ENCODE measurements at places on chromosomes 12 and 14.

GRCh38 chr12:115790526-115790925, 487.0 kb downstream of the MED13L start:
- DNase-seq: no peak

- DNase-seq: no peak
Observed at GRCh38 chr12:129629901-129630300, 273.9 kb downstream of the TMEM132D start.

- DNase-seq: no peak
Observed at GRCh38 chr14:75845136-75845804, 136.5 kb downstream of the TGFB3 start.

GRCh38 chr12:5154091-5154490, 110.4 kb downstream of the KCNA5 start:
- DNase-seq: peak; percentile 65

- DNase-seq: no peak
Observed at GRCh38 chr12:113497693-113498092, 26.0 kb upstream of the LHX5 start.

GRCh38 chr12:49109641-49110463, 795 bp downstream of the LMBR1L start:
- DNase-seq: peak; percentile 48

GRCh38 chr12:113086249-113087164, 30.0 kb downstream of the DTX1 start:
- DNase-seq: no peak

- no peak for DNase-seq
Observed at GRCh38 chr12:75809746-75810145, 221.8 kb downstream of the PHLDA1 start.

DNA sequence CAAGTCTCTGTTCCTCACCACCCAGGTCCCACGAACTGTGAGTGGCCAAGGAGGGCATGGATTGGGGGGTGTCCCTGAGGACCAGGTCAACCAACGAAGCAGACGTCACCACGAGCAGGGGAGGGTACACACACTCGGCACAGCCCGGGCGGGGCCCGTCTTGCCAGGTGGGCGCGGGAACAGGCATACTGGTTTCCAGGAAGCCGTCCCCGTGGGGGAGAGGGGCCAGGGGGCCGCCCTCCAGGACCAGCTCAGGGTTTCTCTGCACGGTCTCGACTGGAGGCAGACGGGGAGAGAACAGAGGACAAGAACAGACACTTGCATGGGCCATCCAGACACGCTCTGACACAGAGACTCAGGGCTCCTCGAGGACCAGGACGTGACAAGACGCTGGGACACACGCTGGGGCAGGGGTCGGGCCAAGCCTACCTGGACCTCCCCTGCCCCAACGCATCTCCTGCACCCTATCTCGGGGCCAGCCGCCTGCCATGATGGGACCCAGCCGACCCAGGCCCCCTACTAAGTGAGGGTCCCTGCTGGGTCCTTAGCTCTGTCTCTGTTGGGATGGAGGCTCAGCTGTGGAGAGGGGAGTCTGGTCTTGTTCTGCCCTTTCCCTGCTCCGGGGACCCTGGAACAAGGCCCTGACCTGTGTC, 11.3 kb downstream of the ARL6IP4 start:
- DNase-seq: no peak

DNA sequence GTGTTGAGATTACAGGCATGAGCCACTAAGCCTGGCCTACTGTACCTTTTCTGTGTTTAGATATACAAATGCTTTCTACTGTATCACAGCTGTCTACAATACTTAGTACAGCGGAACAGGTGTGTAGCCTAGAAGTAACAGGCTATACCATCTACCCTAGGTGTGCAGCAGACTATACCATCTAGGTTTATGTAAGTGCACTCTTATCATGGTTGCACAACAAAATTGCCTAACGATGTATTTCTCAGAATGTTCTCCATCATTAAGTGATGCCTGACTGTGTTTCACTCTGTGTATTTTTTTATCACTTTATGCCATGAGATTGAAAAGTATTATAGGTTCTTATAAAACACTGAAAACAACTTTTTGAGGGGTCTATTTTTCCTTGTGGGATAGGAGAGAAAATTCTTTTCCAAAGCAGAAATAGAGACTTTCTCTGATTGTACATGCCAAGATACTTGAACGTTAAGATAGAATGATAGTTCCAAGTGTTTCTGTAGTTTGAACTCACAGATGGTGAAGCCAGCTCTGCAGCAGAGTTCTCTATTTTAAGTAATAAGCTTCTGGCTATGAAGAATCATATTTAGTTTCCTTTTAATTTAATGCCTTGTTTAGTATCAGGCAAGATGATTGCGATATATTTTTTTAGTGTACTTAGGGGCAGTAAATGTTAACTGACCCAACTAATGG, 17.0 kb downstream of the TMPRSS12 start:
- DNase-seq: no peak

GRCh38 chr14:79668951-79669350, 542.4 kb downstream of the DIO2 start:
- DNase-seq: no peak

DNA sequence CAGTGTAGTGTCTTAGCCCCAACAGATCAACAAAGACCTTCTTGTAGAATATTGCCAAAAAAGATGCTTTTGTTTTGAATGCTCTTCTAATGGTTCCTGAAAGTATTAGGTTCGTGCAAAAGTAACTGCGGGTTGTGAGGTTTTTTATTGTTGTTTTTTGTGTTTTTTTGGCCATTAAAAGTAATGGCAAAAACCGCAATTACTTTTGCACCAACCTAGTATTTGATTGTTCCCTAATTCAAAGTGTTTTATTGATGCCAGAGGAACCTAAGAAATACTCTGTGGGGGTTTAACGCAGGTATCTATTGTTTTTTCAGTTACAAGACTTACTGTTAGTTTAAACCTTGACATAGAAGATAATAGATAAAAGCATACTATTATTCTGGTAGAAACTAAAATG, 150.8 kb upstream of the DAAM1 start:
- DNase-seq: no peak

DNA sequence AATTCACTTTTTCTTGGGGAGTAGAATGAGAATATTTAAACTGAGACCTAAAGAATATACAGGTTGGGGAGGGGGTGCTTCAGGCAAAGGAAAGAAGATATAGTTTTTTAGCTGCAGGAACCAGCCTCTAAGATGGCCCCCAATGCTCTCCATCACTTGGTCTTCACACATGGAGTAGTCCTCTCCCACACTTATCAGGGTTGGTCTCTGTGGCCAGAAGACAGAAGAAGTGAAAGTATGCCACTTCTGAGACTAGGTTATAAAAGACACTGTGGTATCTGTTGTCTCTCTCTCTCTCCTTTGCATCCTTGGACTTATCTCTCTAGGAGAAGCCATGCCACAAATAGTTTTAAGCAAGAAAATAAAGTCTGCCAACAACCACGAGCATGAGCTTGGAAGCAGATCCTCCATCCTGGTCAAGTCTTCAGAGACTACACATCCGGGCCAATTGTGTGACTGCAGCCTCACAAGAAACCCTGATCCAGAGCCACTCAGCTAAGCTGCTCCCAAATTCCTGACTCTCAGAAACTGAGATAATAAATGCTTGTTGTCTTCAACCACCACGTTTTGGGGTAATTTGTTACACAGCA, 18.0 kb downstream of the PUS7L start:
- DNase-seq: no peak

DNA sequence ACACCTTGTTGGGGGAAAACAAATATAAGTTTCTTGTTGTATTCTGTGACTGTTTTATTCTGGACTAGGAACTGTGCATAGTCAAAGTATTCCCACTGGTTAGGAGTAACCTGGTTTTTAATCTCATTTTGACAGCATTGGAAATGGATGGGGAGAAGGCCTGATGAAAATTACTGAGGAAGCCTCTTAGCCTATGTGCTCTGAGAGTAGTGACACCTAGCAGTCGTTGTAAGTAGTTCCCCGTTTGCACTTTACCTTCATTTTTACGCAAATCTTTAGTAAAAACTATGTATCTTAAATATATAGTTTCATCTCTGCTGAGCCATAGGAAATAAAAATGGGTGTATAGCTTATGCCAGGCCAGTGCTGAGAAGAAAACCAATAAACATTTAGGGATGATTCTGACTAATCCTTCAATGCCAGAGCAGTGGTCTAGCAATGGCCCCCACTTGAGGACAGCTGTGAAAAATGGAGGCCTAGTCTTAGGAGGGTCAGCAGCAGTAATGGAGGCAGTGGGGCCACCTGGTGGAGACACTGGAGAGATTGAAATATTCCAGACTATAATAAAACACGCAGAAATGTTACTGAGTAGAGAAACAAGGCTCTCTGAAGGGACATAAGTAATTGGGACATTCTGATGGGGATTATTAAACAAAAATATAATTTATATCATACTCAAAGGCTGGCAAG, 133.2 kb upstream of the NOVA1 start:
- no peak for DNase-seq

- DNase-seq: no peak
Observed at GRCh38 chr14:22549324-22549962, 39.6 kb downstream of the DAD1 start.

DNA sequence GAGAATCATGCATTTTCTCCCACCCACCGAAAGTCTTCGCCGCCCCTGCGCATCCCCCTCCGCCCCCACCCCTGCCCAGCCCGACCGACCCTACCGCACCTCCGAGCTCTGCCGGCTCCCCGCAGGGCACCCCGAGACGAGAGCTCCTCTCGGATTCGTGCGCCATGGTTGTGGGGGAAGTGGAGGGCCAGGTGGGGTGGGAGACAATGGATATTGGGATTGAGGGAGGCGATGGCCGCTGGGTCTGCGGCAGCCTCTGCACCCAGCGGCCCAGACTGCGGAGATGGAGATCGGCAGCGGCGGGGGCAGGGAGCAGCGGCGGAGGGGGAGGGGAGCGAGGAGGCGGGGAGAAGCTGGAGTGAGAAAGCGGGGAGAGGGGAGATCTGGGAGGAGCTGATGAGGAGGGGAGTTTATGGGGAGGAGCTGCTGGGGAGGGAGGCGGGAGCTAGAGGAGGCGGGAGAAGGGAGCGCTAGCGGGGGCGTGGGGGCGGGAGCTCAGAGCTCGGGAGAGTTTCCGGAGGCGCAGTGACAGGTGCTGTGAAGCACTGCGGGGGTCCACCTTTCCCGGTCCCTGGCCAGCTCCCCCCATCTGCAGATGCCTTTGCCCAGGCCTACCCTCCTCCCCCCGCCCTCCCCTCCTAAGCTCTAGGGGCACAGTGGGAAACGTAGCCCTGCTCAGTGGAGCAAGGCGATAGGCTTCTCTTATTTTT, at the start of gene SALL2:
SALL2 (minus strand) TSS at position 385 of the 710 bp plus-strand sequence; CDS start at position 166, 219 bp downstream.
- DNase-seq: peak; percentile 94

- peak; percentile 80 for DNase-seq
Observed at GRCh38 chr12:101697197-101697929, at the start of gene CHPT1. Gene CHPT1, plus strand, starts transcription at chr12:101697640. Its CDS starts 222 bp downstream, at chr12:101697862.

DNA sequence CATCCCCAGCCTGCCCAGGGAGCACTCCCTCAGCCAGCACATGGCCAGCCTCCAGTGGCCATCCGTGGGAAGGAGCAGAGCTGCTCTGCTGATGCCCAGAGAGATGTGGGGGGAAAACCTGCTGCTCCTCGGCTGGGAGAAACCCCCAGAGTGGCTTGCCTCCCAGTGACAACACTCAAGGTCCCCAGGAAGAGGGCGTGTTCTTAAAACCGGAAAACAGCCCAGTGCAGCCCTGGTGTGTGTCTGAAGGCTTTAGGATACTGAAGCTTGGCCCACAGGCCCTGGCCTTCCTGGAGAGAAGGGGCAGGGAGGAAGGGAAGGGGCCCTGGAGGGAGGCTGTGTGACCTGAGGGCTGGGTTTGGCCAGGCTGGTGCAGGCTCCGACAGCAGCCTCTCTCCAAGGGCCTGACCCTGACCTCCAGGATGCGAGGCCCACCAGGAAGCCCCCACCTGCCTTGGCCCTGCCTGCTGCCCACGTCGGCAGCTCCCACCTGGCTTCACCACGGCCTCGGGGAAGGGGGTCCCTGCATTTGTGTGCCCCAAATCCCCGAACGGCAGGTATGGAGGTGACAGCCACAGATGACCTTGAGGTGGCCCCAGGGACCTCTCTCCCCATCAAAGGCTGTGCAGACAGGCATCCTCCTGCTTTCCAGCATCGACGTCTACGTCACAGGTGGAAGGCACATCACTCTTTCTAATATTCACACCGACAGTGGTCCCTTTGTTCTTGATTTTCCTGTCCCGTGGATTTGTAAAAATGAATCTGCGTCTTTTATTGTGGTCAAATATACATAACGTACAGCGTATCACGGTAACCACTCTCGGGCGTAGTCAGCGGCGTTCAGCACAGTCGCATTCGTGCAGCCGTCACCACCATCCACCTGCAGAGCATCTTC, 190.0 kb upstream of the C14orf180 start:
- no peak for DNase-seq

- DNase-seq: peak; percentile 41
Observed at GRCh38 chr12:131454418-131455217, 256.3 kb upstream of the SFSWAP start.

DNA sequence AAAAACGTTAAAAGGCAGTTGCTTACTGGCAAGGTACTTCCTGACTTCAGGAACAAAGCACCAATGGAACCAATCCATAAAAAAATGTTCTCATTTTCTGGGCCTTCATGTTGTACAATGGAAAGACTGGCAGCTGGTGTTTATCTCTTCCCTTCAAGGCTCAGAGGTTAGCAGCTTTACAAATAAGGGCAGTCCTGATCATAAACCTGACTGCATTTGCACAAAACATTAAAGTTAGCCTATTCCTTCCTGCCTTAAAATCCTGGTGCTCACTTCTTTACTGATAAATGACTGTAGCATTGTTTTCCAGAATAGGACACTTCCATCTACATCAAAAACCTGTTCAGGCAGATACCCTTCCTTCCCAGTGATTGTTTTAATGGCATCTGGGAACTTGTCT, 19.2 kb downstream of the IL26 start:
- no peak for DNase-seq

GRCh38 chr12:12456637-12457036, 99.8 kb downstream of the BORCS5 start:
- no peak for DNase-seq

GRCh38 chr12:79388011-79388410, 302.8 kb downstream of the PAWR start:
- no peak for DNase-seq

DNA sequence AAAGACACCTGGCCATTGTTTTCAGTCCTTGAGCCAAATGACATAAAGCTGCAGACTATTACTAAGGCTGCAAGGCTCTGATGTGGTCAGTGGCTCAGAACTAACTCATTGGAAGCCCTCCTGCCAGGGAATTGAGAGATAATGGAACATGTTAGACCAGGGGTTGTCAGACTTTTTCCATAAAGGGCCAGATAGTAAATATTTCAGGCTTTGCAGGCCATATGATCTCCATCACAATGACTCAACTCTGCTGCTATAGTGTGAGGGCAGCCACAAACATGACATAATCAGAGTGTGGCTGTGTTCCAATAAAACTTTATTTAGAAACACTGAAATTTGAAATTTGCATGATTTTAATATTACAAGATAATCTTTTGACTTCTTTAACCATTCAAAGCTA, 140.3 kb downstream of the TMEM30B start:
- peak; percentile 42 for DNase-seq

Measured in tongue (tissue), 3 donors.